Stimulated activated CD8-positive, alpha-beta memory T cell treated with anti-CD3 and anti-CD28 coated beads, Interleukin-7, amount 100 ng/mL, for 4 hours (primary cell): ENCODE measurements at places on chromosomes 2 and 18.

GRCh38 chr18:7789856-7790552, 222.9 kb downstream of the PTPRM start:
- DNase-seq = no peak

GRCh38 chr2:187504312-187504921, 49.8 kb downstream of the TFPI start:
- DNase-seq = no peak

DNA sequence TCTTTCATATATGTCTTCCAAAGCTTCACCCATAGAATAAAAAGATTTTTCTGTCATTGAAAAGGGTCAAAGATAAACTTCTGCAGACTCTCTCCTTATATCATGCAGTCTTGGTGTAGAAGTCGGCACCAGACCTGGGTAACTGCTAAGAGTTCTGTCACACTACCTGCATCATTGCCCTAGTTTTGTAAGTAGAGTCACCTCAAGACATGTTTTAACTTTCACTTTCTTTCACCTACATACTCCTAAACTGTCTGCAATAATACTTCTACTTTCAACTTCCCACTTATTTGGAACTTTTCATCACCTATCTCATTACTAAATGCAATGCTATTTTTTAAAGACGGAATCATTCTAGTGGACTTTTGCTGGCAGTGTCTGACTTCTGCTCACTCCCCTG, 475.6 kb upstream of the VRK2 start:
- DNase-seq = no peak

DNA sequence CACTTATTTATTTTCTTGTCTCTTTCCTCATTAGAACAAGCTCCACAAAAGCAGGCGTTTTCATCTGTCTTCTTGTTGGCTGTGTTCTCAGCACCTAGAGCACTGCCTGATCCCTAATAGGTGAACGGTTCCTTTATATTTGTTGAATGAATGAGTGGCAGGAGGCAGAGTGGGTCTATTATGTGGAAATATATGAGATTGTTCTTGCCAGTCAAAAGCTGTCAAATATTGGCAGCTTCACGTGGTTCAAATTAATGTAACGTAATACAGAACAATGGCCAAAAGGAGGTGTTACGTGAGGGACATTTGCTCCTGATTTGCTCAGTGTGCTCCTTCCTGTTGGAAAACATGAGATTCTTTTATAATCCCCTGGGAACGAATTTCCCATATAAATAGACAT, 8.5 kb upstream of the ARHGAP25 start:
- DNase-seq = no peak

DNA sequence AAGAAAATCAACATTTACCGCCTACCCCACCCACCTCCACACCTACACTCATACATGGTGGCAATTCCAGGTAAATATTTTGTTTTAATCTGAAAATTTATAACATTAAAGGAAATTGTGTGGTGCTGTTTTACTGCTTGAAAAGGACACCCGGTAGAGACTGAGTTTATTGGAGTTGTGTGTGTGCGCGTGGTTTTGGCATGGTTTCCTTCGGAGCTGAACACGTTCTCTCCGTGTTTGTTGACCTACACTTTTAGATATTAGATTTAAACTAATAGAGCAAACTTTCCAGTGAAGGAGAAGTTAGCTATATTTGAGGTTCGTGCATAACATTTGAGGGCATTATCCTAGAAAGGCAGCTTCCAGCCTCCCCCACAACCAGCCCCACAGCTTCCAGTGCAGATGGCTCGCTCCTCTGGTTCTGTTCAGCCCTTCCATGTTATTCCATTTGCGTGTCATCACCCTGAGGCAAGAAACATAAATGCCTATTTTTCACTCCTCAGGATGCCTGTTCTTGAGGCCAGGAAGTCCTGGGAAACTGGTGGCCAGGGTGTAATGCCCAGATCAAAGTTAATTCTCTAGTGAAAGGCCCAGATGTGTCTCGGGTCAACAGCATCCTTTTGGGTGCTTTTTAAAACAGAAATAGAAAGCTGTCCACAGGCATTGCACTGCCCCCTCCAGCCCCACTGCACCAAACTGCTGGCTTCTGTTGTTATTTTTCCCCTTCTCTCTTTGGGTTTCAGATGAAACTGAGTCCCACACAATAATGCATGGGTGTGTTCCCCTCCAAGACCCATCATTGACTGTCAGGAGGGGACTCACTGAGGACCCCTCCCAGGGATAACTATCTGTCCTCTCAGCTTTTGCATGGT, 190.2 kb downstream of the SETBP1 start:
- DNase-seq = no peak

DNA sequence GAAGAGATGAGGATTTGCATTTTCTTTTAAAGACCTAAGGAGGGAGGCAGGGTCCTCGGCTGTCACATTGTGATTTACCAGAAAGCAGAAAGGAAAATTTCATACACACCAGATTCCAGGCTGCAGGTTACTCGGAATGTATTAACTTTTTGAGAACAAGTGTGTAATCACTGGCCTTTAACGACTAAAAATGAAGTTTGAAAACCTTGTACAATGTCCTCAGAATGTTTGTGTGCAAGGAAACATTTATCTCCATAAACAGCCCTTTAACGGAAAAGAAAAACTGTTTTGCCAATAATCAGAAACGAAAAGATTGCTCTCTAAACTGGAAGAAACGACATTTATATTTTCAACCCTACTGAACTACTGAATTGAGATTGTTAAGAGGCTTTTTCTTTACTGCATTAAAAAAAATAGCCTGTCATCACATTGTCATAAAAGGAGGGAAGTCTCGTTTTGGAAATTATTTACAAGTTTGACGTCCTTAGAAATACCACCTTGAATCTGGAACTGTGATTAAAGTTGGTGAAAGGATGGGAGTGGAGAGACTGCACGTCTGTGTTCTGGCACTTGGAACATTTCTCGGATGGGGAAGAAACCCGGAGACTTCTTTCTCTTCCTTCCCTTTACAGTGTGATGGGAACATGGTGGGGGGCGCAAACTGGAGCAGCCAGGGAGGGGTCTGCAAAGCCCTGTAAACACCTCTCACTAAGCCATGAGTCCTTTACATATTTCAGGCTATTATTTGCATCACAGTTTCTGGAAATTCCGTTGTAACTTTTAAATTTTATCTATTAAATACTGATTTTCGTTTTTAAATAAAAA, 134.1 kb upstream of the SIX3 start:
- no peak for DNase-seq

DNA sequence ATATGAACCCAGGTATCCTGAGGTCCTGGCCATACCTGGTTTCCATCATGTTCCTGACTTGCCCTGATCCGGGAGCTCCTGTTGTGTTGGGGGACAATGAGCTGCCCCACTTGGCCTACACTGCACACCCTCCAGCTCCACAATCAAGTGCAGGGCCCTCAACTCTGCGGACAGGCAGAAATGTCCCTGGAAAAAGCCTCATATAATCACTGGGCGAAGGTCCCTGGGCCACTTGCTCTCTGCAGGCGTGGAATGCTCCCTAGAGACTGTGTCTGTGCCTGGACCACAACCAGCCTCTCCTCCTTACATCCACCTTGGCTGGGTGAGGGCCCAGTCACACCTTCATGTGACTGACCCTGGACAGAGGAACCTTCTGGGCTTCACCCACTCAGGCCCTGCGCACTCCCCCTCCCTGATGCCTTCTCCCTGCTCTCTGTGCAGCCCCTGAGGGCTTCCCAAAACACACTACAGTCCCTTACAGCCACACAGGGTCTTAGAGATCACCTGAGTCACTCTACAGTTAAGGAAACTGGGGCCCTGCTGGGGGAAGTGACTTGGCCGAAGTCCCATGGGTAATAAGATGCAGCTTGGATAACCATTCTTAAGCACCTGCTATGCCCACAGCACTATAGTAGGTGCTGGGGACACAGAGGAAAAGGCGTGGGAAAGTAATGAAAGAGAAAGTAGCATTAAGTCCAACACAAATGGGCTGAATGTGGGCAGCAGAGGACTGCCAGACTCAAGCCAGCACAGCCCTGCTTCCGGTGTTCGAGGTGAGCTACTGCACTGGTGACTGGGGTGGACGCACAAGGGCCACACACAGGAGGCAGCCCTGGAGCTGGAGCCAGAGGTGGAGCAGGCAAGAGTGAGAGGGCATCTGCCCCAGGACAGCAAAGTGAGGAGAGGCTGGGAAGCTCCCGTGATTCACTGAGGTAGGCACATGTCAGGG, 9.8 kb downstream of the BOLA3 start:
- no peak for DNase-seq

GRCh38 chr2:229230911-229231310, 40.2 kb downstream of the PID1 start:
- no peak for DNase-seq

DNA sequence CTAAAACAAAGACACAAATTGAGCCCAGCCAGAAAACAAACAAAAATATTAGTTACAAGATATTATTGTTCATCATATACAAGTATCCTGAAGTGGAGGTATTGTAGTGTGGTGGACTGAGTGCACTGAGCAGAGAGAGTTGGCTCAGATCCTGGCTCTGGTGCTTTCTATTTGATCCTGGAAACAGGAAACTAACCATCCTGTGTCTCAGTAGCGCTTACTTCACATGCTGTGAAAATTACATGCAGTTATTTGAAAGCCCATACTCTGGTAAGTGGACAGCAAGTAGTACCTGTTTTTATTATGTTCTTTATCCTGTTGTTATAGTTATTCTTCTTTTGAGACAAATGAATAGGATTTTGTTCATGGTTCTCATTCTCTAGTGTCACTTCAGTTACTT, 84.3 kb upstream of the CRIM1 start:
- no peak for DNase-seq
